G401 (cell line): ENCODE measurements at places on chromosomes 7 and 10.

DNA sequence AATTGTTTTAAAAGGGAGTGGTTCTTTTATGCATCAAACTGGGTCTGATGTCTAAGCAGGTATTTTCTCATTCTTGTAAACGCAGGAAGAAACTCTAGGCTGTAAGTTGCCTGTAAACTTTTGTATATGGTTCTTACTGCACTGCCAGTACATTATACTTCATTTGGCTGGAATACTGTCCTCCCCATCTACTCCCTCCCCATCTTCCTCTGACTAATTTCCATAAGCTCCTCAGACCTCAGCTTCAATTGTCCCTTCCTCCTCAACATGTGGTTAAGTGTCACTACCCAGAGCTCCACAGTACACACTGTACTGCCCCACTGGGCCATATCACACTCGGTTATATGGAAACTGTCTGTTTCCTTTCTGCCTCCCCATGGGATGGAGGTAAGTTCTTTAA, 161.4 kb upstream of the MDFIC start:
- DNase-seq, result no peak

GRCh38 chr10:35219891-35220890, 93.5 kb downstream of the CREM start:
- DNase-seq, result no peak

DNA sequence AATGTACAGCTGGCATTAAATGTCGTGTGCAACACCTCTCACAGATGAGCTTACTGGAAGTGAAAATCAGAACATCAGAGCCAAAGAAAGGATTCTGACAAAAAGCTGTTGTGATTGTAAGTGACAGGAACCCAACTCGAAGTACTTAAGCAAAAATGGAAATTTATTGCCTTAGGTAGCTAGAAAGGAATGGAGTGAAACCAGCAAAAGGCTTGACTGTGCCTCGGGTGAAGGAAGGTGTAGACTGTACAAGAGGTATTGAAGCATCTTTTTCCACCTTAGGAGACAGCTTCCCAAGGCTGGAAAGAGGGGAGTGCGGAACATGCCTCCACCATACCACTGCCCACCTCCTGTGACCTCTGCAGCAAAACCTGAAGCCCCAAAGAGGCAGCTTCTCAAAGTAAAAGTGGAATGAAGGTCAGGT, 27.3 kb upstream of the ITGB1 start:
- no peak for DNase-seq

DNA sequence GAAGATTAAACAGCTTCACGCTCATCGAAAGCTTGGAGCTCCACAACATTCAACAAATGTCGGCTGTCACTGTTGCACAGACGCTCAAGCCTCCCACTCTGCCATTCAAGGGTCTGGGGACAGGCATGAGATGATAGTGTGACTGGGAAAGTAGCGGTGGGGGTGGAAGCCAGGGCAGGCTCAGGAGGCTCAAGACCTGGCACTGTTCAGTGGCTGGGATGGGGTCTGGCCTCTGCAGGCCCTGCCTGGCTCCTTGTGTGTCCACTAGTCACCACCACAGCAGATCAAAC, 13.5 kb upstream of the GTPBP4 start:
- DNase-seq, result no peak

- peak; percentile 1 for DNase-seq
These were observed 54.4 kb upstream of the PDSS1 start for GRCh38 chr10:26642896-26643653.

- no peak for DNase-seq
These were observed 207.8 kb downstream of the TFEC start for GRCh38 chr7:115822801-115823200.
